ENCODE measurements at places on chromosomes 6 and 20.

DNA sequence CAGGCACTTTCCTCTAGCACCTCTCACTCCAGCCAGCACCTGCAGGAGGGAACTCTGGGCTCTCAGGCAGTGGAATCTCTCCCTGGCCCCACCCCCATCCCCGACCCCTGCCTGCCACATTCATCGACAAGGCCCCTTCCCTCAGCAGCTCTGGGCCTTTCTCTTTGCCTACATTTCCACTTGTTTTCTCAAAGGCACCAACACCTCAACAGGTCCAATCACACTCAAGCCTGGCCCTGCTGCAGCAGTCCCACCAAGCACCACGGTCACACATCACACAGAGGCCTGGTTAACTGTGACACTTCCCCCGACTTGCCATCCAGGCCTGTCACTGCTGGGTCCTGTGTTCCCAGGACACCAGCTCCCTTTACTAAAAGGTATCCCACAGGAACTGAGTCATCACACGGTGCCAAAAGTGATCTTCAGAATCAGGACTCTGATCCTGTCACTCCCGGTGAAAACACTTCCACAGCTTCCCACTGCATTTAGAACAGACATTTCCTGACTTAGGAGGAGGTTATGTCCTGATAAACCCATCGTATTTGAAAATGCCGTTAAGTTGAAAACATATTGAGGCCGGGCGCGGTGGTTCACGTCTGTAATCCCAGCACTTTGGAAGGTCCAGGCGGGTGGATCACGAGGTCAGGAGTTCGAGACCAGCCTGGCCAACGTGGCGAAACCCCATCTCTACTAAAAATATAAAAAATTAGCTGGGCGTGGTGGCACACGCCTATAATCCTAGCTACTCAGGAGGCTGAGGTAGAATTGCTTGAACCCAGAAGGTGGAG, 54.9 kb downstream of the MYH7B start:
- DNase-seq, result no peak

- DNase-seq, result no peak
These were observed 80.6 kb upstream of the EYA4 start for GRCh38 chr6:133160536-133160935.

DNA sequence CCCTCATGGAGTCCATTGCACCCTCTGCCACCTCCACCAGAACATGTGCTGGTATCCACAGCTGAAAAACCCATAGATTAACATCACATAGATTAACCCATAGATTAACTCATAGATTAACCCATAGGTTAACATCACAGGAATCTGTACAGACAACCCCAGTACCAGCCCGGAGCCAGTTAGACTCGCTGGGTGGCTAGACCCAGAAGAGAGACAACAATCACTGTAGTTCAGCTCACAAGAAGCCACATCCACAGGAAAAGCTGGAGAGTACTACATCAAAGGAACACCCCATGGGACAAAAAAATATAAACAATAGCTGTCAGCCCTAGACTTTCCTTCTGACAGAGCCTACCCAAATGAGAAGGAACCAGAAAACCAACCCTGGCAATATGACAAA, 25.1 kb downstream of the SERPINB9 start:
- no peak for DNase-seq

GRCh38 chr20:4545526-4545925, 176.2 kb upstream of the PRND start:
- DNase-seq, result no peak

DNA sequence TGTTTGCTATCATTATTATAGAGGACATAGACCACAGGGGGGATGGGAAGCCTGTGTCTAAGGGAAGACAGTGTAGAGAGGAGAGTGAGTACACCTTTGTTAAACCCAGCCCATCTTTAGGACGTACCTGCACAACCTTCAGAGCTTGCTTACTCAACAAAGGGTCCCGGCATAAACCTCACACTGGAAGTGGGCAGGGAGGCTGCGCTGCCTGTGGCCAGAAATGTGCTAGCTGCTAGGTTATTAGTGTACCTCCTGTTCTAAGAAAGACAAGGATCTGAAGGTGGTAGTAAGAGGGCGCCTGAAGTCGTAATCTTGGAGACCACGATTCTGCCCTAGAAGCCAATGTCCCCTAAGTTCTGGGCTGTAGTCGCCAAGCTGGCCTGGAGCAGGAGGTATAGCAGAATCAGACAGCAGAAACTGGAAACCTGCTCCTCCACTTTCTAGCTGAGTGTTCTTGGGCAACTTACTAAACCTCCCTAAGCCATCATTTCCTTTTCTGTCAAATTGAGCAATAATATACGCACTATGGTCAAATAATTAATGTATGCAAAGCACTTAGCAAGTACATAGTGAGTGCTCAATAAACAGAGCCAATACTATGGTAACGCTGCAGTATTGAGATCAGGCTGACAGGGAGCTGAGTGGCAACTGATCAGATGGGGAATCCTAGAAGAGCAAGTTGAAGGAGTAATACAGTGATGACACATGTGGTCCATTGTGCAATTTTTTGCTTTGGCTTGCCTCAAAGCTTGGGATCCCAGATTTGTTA, 16.8 kb upstream of the AKIRIN2 start:
- DNase-seq, result no peak

DNA sequence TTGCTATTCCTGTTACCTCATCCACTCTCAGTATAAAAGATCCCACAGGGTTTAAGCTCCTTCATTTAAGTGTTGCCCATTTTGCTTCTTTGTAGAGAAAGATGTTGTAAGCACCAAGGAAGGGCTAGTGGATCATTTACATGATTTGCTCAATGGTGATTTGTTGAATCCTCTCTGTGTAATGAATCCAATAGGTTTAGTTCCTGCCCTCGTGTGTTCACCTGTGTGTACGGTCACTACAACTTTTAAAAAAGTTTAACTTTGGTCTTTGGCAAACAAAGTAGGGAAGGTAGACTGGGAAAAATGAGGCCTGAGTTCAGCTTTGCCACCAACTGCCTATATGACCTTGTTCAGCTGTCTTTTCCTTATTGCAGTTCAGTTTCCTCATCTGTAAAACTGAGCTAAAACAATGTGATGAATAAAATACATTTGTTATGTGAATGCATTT, 51.5 kb downstream of the DHX35 start:
- DNase-seq, result no peak

- DNase-seq, result no peak
These were observed 27.5 kb upstream of the EMILIN3 start for GRCh38 chr20:41394081-41394480.

GRCh38 chr6:125097186-125097585, 56.4 kb upstream of the TPD52L1 start:
- no peak for DNase-seq

DNA sequence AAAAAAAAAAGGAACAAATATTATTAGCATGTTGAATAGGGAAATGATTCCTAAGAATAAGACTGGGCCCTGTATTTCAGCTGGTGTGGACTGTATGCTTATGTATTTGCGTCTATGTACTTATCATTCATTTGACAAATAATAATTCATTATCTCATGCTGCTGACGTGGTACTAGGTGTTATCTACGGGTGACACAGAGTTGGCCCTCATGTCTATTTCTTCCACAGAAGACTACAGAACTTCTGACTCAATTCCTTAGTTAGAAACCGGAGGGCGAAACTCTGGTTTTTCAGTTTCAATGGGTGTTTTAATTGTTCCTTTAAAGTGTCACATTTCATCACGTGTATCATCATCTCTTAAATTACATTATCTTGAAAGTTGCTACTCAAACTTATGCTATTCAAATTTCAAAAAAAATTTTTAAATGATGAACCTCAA, 305.9 kb downstream of the CLIC5 start:
- DNase-seq, result no peak

- DNase-seq, result no peak
These were observed 96.9 kb downstream of the MKKS start for GRCh38 chr20:10336959-10337729.

DNA sequence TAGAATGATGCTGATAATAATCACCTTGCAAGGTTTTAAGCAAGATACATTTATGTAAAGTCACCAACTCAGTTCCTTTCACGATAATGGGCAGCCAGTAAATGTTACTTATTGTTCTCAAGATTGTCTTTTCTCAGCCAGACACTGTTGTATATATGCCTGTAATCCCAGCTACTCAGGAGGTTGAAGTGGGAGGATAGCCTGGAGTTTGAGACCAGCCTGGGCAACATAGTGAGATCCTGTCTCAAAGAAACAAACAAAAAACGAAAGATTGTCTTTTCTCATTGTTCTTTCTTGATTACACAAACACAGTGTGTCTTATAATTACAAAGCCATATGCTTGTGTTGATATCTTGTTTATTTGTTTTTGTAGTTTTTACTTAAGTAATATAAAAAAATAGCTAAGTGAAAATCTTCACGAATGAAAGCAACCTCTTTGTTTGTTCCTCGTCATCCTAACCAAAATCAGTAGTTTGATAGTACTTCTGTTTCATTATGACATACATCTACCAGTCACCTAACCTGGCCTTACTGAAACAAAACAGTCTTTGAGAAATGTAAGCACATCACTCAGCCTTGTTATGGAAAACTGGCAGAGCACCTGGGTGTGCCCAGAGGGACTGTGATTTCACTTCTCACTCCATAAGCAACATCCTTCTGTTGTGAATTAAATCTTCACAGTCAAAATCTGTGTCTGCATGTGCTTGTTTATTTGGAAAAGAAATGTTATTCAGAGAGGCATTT, 436.2 kb upstream of the SOX4 start:
- DNase-seq, result no peak

GRCh38 chr6:169145991-169146501, 107.6 kb downstream of the THBS2 start:
- DNase-seq, result no peak

DNA sequence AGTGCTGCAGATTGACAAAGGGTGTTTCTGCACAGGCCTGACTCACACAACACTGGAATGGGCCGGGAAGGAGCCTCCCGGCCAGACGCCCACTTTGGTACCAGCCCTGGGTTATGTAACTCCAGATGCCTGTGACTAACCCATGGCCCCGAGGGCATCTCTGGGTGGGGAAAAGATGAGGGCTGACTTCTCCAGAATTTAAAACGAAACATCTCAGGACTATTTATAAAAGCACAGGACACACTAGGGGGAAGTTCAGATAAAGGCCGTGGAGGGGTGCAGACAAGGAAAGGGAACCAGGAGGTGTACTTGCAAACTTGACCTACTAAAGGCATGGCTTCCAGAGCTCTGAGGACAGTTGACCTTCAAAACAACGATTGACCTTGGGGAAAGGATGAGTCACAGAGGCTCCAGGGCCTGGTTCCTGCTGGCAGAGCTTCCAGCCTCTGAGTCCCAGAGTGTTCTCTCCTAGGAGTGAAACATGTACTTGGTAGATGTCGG, 196.9 kb downstream of the NFATC2 start:
- DNase-seq, result no peak

- DNase-seq, result no peak
These were observed 416.6 kb downstream of the DHX35 start for GRCh38 chr20:39378776-39379175.

DNA sequence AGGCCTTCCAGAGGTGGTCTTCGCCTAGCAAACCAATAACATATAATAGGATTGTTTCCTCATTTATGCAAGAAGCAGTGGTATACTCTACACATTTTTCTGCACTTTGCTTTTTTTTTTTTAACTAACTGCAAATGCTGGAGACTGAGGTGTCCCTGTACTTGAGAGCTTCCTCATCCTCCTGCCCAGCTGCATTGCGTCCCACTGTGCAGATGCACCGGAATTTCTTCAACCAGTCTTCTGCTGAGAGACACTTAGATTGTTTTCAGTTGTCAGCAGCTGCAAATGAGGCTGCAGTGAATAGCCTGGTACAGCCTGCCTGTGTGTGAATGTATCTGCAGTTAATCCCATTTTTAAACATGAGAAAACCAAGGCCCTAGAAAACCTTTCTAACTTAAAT, 11.5 kb downstream of the FGD2 start:
- DNase-seq, result no peak

DNA sequence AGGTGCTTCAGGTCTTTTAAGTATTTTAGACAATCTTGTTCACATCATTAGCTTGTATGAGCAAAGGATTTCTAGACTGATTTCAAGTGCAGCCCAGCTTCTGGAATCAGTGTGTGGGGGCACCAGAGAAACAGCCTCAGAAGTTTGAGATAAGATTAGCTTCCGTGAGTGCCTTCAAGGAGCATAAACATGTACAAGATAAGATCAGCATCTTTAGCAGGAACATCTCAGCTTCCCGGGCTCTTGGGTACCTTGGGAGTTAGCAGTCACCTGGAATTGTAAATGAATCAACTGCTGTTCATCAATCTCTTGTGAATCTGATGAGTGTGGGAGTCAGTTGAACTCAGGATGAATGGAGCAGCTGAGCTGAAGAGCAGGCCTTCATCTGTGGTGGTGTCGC, 12.0 kb upstream of the CITED2 start:
- no peak for DNase-seq

GRCh38 chr6:44024574-44025219, 102.6 kb downstream of the MRPL14 start:
- no peak for DNase-seq

DNA sequence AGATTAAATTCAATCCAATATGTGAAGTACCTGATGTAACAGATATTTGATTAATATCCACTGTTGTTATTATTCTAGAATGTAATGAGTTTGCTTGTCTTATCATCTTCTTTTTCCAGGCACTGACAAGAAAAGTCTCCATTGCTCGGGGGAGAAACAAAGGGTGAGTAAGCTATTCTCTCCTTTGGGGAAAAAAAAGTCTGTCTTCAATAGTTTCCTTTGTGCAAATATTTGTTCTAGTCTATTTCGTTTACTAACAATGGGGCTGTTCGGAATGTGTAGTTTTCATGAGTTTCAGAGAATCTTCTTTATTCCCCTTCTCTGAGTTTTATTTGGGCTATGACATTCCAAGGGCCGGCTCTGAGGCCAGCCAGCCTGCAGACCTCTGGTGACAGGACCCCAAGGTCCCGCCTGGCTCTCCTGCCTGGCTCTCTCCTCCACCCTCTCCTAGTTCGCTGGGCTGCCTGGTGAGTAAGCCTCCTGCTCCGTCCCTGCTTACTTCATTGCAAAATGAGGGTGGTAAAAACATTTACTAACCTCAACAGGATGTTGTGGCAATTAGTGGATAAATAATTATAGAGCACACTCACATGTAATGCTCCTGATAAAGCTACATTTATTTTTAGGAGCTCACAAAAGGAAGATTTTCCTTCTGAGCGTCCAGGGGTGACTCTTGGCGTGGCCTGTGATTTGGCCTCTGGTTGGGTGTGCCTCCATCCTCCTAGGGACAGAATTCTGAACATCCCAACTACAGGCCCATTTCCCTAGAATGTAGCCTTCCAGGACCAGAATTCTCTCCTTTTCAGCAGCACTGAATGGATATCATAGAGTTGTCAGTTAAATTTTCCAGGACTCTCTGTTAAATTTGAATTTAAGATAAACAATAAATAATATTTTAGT, 43.1 kb upstream of the SNX9 start:
- no peak for DNase-seq

DNA sequence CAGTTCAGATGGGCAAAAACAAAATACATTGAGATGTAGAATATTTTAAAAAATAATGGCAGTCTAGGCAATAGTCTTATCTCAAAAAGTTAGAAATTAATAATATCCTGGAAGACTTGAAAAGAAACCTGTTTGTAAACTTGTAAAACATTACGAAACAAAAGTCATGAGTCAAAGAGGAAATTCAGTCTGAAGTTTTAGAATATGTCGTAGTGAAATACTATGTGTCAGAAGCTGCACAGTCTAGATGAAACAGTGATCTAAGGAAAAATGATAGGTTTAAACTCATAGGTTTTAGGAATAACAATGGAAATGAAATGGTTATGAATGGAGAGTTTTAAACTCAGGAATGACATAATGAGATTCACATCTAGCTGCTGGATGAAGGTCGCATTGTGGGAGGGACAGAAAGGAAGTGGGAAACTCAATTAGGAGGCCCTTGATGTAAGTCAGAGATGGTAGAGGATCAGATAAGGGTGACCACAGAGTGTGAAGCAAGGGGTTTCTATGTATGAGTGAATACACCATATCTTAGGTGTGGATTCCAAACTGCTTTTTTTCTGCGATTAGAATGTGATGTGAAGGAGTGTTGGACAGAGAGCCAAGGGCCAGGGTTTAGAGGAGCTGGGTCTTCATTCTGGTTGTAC, 2.8 kb downstream of the SNRPB2 start:
- DNase-seq, result no peak
